ENCODE measurements at places on chromosomes 12 and 14. TPM values are rescaled to one million over a fixed set of nuclear protein-coding genes. Genes with fewer than 3 reads are reported as not detected.

Gene TOMM20L
- total RNA-seq, result not detected

Gene PTPRR
- total RNA-seq, result not detected

Gene PROX2
- 0.05 TPM for total RNA-seq

Gene KCNA1
- not detected for total RNA-seq

Gene OR4E2
- not detected for total RNA-seq

Gene HVCN1
- total RNA-seq, result 9.7 TPM

Gene GRIP1
- total RNA-seq, result not detected

Gene TSPAN11
- not detected for total RNA-seq

Gene BCL7A
- 11.4 TPM for total RNA-seq

Gene TAS2R7
- not detected for total RNA-seq

- no peak for DNase-seq
Measured at GRCh38 chr14:50060871-50061663, 55.3 kb downstream of the VCPKMT start.

- DNase-seq, result no peak
Measured at GRCh38 chr14:77640756-77641533, 24.5 kb upstream of the SPTLC2 start.

DNA sequence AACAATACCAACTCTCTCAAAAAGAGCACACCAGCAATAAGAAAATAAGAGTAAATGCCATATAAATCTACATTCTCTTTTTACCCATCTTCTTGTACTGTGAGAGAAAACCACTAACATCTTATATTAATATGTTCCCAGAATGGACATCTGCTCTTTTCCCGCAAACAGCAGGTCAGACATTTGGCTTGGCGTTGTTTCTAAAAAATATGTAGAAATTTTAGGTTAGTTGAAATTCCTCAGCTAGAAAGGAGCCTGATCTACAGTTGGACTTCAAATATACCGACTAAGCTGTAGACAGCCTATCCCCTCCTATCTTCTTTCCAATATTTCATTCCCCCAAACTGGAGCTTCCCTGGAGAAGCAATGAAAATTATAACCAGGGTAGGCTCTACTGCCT lies 88.7 kb downstream of the PPP2R5E start:
- DNase-seq, result no peak

- DNase-seq, result no peak
Measured at GRCh38 chr12:27627123-27627852, 69.0 kb upstream of the REP15 start.

- DNase-seq, result no peak
Measured at GRCh38 chr12:6204533-6205143, 4.4 kb downstream of the CD9 start.

DNA sequence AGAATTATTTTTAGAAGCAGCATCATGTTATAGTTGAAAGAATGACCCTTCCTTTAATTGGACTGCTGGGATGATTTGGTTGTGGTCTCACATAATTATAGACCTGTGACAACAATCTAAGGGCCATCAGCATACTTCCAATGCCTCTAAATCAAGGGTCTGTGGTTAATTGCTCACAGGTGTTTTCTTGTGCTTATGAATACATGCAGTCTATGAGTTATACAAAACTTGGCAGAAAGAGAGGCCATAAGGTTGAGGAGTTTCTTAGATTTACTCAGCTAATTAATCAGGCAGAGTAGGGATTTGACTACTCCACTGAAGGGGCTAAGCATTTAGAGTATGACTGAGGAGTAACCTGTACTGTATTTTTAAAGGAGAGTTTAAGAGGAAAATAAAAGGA lies 37.0 kb upstream of the FRMD6 start:
- DNase-seq, result no peak

GRCh38 chr14:74965486-74966153 lies 10.2 kb upstream of the PGF start:
- no peak for DNase-seq

DNA sequence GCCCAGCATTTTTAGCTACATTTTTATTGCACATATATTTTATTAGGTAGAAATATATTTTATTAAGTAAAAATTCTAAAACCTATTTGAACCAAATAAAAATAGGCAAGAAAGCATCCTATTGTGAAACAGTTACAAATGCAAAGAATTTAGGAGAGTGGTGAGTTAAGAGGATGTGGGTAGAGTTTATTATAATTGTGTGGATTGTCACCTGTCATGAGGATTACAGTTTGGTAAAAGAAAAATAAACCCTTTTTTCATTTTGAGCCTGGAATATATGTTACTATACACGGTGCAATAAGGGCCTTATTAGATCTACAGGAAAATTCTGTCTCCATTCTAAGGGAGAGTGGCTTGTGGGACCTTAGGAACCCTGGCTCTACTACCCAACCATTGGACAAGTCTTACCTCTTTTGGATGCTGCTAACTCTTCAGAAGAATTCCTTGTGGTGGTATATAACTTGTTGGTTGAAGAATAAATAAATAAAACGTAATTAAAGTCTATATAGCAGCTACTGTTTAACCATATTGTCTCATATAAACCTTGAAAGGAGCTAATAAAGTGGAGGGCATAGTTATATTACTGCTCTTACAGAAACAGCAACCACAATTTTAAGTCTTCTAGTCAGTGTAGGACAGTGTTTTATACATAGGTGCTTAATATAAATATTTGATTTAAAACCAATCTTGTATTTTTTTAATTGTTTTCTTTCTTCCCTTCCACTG lies 67.8 kb downstream of the FGD4 start:
- DNase-seq, result no peak

GRCh38 chr14:53215101-53215500 lies 62.0 kb upstream of the DDHD1 start:
- DNase-seq, result no peak

DNA sequence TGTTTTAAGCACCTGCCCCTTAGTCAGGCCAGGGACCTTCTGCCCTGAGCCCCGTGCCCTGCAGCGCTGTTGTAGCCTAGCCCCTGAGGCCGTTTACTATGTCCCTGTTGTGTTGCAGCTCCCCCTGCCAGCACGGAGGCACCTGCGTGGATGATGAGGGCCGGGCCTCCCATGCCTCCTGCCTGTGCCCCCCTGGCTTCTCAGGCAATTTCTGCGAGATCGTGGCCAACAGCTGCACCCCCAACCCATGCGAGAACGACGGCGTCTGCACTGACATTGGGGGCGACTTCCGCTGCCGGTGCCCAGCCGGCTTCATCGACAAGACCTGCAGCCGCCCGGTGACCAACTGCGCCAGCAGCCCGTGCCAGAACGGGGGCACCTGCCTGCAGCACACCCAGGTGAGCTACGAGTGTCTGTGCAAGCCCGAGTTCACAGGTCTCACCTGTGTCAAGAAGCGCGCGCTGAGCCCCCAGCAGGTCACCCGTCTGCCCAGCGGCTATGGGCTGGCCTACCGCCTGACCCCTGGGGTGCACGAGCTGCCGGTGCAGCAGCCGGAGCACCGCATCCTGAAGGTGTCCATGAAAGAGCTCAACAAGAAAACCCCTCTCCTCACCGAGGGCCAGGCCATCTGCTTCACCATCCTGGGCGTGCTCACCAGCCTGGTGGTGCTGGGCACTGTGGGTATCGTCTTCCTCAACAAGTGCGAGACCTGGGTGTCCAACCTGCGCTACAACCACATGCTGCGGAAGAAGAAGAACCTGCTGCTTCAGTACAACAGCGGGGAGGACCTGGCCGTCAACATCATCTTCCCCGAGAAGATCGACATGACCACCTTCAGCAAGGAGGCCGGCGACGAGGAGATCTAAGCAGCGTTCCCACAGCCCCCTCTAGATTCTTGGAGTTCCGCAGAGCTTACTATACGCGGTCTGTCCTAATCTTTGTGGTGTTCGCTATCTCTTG lies 7.6 kb downstream of the DLK1 start:
- DNase-seq, result no peak

- DNase-seq, result no peak
Measured at GRCh38 chr14:63544591-63545299, 1.6 kb upstream of the PPP2R5E start.

GRCh38 chr12:95634622-95635621 lies 83.6 kb upstream of the USP44 start:
- DNase-seq, result no peak

GRCh38 chr14:70186900-70187451 lies 1.8 kb downstream of the SLC8A3 start:
- DNase-seq, result no peak

GRCh38 chr12:47312808-47313426 lies 233.2 kb upstream of the AMIGO2 start:
- DNase-seq, result no peak

DNA sequence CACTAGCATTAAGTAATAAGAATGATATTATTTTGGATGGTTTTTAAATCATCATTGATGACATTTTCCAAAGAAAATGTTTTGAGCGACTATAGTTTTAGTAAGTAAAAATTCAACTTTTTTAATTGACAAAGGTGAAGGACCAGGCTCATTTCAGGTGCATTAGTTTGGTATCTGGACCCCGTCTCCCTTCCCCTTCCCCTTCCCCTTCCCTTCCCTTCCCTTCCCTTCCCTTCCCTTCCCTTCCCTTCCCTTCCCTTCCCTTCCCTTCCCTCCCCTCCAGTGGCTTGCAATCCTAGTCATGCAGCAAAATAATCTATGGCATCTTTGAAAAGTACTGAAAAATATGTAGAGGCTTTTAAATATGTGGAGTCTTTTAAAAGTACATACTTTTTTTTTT lies 13.0 kb upstream of the SSPN start:
- DNase-seq, result no peak

GRCh38 chr12:44551631-44552030 lies 324.5 kb downstream of the NELL2 start:
- no peak for DNase-seq

DNA sequence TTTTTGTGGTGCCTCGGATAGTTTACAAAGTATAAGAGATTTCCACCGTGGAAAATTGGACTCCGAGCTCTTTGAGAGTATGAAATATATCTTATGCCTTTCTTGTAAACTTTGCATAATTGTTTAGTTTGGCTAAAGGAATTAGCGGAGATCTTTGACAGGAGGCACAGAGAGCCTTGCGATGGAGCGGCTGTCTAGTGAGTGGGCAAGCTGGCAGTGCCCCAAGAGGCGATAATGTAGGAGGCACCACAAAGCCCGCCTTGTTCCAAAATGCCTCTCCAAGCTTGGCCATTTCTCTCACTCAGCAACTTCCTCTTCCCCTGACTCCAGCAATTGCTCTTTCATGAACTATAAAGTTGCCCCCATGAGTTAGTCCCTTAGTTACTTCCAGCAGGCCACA lies 270.1 kb upstream of the PRICKLE1 start:
- no peak for DNase-seq

- DNase-seq, result no peak
Measured at GRCh38 chr14:68337279-68337678, 455.6 kb downstream of the ZFP36L1 start.

GRCh38 chr12:6330192-6330591 lies 11.7 kb downstream of the TNFRSF1A start:
- no peak for DNase-seq

- no peak for DNase-seq
Measured at GRCh38 chr12:83505586-83505985, 818.9 kb downstream of the TMTC2 start.

- no peak for DNase-seq
Measured at GRCh38 chr14:75432411-75432810, 4.6 kb downstream of the JDP2 start.

DNA sequence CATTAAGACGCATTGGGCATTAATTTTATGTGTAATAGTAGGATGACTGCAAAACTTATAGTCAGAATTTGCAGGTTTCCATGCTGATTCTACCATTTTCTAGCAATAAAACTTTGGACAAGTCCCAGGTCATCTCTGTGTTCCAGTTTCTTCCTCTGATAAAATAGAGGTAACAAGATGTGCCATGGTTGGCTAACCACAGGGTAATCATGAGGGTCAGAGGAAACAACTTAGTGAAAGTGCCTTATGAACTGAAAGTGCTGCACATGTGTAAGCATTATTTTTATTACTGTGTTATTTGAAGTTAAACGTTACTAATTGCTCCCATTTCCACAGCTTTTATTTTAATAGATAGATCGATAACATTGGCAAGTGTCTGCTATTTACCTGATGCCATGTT lies 21.1 kb downstream of the SMCO2 start:
- no peak for DNase-seq

- DNase-seq, result no peak
Measured at GRCh38 chr12:51898937-51899336, 8.4 kb upstream of the ACVRL1 start.

GRCh38 chr14:90452366-90452765 lies 55.5 kb downstream of the CALM1 start:
- no peak for DNase-seq

GRCh38 chr12:6958609-6959057 lies 7.5 kb downstream of the PTPN6 start:
- no peak for DNase-seq

DNA sequence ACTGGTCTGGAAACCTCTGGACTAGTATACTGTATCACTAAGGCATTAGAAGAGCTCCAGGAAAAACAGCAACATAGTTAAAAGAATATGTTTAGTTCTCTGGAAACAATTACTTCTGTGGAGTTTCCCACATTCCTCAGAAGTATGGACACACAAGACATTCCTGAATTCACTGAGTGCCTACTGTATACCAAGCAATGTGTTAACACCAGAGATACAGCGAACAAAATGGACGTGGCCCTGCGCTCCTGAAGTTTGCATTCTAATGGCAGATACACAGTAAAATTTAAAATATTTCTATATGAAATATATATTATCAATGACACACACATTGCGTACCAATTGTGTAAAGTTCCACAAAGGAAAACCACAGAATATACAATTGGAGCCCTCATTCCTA lies 1.1 kb downstream of the ANGEL1 start:
- DNase-seq, result no peak

DNA sequence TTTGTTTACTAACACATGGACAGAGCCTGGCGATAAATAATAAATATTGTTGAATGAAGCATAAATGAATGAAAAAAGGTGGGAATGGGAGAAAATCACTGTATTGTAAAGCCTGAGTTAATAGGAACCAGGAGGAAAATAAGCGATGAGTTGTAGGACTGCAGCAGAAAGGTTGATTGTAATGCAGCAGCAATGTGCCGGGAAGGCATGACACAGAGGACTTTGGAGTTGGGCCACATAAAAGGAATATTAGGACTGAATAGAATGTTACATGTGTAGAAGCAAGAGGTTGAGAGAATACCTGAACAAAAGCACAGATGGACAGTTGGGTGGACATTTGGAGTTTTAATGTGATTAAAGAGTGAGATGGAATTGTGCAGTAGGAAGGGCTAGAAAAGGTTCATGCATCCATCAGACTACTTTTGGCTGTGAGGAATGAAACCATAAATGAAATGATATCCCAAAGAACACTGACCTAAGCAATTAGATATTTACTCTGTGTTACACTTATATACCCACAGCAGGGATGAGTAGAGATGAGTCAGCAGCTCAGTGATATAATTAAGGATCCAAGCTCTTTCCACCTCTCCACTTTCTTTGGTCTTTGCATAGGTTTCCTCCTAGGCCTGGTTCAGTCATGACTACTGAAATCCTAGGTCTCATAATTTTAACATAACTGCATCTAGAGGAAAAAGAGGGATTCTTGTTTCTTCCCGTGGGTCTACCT lies 55.4 kb downstream of the CCER1 start:
- DNase-seq, result no peak

- no peak for DNase-seq
Measured at GRCh38 chr12:122749569-122750332, 2.9 kb upstream of the DENR start.
